ENCODE measurements at places on chromosomes 7 and 10.

DNA sequence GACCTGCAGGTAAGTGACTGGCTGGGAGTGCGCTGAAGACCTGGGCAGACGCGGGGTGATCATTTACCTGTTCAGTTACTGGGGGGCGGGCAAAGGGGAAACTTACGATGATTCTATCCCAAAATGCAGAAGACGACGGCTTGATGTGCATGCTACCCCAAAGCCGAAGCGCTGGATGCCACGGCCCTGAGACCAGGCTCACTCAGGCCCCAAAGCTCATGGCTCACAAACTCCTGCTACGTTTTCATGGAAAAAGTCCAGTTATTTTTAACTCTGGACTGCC is 200.6 kb downstream of the DIP2C start:
- DNase-seq, result no peak

DNA sequence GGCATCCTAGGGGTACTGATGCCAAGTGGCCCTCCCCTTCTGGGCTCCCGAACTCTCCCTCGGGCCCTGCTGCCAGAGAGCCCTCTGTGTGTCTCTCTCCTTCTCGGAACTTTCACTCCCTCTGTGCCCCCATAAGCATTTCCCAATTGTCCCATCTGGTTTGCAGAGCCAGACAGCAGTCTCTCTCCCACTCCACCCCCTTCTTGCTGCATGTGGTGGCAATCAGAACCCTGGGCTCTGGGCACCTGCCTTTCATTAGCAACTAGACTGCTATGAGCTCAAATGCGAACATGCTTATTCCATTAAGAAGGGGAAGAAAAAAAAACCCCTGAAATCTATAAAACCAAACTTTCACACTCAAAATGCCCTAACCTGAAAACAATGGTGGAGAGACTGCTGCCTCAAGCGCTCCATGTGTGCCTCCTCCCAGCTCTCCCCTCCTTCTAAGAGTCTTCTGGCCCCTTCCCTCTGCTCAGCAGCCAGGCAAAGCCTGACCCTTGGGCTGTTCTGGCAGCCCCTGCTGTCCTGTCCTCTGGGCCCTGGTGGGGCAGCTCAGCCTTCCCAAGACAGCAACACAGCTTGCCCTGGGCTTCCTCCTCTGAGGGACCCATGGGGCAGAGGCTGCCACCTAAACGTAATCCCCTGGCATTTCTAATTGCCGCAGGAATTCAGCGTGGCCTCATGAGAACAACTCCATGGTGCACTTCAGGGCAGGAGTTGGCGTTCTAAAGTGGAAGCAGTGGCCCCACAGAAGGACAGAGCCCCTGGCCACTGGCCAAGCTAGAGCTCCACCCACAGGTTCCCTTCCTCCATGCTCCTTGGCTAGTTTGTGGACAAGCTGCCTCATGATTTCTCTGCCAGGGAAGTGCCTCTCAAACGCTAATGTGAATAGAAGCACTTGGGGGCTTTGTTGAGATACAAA is 415.4 kb downstream of the PLXNA4 start:
- no peak for DNase-seq

DNA sequence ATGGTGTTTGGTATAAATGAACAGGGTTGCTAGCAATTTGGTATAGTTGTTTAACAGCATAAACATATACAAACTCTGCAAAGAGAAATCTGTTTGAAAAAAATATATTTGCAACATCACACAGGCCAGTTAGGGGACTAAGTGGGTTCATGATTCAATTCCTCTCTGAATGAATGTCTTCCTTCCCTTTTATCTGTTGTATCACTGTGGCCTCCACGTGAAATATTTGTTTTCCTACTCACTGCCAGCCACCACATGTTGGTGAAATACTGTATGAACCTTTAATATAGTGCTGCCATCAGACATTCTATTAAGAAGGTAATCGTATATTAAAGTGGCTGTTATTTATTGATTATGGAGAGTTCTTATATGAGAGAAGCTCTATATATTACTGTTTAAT is 157.0 kb downstream of the ARID5B start:
- peak; percentile 46 for DNase-seq

DNA sequence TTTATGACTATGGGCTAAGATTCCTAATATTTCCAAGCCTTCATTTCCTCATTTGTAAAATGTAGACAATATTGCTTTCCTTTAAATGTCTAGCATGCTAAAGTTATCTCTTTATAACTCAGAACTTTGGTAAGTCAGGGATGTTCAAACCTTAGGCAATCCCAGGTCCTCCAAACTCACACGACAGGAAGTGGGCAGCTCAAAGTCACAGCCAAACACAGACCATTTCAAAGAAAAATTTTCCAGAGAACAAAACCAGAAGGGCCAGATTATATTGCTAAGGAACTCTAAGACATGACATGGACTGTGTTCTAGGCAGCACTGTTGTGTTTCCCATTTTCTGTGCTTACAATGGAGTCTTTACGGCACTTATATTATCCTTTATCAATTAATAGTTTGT is 87.8 kb upstream of the DYNC1I1 start:
- no peak for DNase-seq

- DNase-seq, result peak; percentile 14
Measured at GRCh38 chr10:103915796-103916195, 2.2 kb downstream of the STN1 start.

GRCh38 chr10:115665549-115665948 is 572.4 kb downstream of the ATRNL1 start:
- no peak for DNase-seq

- DNase-seq, result no peak
Measured at GRCh38 chr10:15381420-15381819, 10.3 kb upstream of the FAM171A1 start.

DNA sequence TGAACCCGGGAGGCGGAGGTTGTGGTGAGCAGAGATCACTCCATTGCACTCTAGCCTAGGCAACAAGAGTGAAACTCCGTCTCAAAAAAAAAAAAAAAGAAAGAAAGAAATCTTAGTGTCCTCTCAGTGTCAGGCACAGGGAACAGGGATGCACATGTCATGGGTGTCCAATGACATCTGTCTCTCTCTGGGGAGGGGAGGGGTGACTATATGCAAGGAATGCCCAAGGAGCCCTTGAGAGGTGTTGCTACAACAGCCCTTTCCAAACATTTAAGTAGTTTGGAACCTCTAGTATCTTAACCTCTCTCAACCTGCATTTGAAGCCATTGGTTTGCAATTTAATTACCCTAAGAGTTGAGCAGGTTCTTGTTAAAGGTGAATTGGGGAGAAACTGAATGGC is 28.9 kb downstream of the PDLIM1 start:
- no peak for DNase-seq

- DNase-seq, result no peak
Measured at GRCh38 chr7:105745681-105746330, 130.6 kb downstream of the ATXN7L1 start.

GRCh38 chr10:44962870-44963738 is 3.5 kb downstream of the RASSF4 start:
- DNase-seq, result peak; percentile 54

- no peak for DNase-seq
Measured at GRCh38 chr10:106076496-106076895, 1088.0 kb downstream of the SORCS1 start.

DNA sequence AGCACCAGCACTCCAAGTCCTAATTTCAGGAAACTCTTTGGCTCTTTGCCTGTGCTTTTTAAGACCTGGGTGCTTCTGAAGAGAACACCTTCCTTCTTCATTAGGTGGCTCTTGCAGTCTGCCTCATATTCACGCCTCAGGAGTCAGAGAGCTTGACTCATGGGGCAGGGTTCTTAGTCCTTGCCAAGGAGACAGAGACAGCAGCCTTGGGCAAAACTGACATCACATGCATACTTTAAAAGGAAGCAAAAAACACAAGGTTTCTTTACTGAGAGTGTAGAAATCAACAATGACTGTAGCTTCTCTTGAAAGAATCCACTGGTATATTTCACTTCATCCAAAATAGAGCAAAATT is 780.6 kb downstream of the INHBA start:
- DNase-seq, result no peak

GRCh38 chr7:116592445-116592844 is 67.6 kb downstream of the CAV1 start:
- DNase-seq, result peak; percentile 44

GRCh38 chr7:34067005-34067778 is 161.9 kb downstream of the BMPER start:
- DNase-seq, result no peak

DNA sequence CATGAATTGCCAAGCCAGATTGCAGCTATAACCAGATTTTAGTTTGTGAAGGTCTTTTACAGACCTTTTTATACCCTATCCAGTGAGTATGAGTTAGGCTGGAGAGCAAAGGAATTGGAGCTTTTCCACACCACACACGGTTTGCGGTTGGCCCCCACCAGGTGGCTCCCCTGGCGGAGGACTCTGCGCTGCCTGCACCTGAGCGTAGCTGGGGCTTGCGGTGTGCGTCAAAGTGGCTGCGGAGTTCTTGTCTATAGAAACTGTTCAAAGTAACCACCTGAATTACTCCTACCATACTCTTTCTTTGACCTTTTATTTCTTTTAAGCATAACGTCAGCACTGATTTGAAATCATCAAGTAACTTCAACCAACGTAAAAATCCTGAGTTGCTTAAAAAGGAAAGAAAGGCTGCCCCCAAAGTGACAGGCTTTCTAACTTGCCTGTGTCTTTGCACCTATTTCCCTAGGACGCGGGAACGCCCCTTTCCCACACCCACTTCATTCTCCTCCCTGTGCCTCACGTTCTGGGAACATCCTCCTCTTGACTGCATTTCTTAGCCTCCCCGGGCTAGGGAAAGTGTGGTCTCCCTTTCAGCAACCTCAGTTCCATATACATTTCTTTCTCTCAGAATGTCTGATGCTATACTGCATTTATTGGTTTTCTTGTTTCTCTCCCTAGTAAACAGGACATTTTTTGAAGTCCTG is 47.6 kb upstream of the TMEM72 start:
- DNase-seq, result no peak

GRCh38 chr10:76248649-76249200 is 817.3 kb downstream of the LRMDA start:
- DNase-seq, result no peak

GRCh38 chr10:78109210-78109609 is 75.5 kb downstream of the RPS24 start:
- DNase-seq, result no peak

- DNase-seq, result peak; percentile 57
Measured at GRCh38 chr10:30502266-30503060, 68.5 kb downstream of the MAP3K8 start.

DNA sequence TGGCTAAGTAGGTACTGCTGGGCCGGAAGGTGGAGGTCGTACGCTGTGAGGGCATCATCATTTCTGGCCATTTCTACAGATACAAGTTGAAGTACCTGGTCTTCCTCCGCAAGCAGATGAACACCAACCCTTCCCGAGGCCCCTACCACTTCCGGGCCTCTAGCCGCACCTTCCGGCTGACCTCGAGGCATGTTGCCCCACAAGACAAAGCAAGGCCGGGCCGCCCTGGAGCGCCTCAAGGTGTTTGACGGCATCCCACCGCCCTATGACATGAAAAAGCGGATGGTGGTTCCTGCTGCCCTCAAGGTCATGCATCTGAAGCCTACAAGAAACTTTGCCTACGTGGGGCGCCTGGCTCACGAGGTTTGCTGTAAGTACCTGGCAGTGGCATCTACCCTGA is 56.8 kb downstream of the ATXN7L1 start:
- no peak for DNase-seq

GRCh38 chr7:152862856-152863255 is 103.3 kb downstream of the ACTR3B start:
- no peak for DNase-seq

GRCh38 chr10:103713676-103714075 is 141.7 kb downstream of the SH3PXD2A start:
- DNase-seq, result no peak

DNA sequence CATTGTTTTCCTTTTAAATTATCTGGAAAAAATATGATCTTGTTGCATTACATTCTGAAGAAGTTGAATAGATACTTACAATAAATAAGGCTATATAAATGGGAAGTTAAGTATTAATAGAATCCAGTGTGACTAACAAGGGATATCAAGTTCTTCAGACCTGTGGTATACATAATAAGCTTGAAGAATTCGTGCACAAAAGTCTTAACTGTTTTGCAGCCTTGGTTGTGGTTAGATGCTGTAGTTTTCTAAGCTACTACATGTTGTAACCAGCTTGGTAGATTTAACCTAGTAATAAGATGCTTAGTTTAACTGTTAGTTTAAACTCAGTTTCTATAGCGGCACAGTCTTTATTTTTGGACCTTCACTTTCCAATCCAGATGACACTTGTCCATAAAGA is 106.2 kb upstream of the GLCCI1 start:
- no peak for DNase-seq

GRCh38 chr10:14770927-14771326 is 3.8 kb downstream of the FAM107B start:
- DNase-seq, result no peak

- no peak for DNase-seq
Measured at GRCh38 chr7:68537774-68538071, 1060.6 kb upstream of the AUTS2 start.

DNA sequence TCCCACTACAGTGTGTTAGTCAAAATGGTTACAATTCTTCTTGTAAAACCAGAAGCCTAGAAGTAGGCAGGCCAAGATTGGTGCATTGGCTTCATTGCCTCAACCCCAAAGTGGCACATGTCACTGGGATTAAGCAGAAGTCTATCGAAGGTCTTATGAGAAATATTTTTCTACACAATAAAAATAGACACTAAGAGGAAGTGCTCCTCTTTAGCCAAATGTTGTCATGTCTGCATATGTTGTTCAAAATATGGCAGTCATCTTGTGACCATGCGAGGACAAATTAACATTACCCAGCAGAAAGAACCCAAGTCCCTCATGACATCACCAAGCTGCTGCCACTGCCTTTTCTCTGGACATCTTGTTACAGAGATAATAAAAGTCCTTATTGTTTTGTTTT is 6.3 kb upstream of the NSMCE4A start:
- peak; percentile 48 for DNase-seq

DNA sequence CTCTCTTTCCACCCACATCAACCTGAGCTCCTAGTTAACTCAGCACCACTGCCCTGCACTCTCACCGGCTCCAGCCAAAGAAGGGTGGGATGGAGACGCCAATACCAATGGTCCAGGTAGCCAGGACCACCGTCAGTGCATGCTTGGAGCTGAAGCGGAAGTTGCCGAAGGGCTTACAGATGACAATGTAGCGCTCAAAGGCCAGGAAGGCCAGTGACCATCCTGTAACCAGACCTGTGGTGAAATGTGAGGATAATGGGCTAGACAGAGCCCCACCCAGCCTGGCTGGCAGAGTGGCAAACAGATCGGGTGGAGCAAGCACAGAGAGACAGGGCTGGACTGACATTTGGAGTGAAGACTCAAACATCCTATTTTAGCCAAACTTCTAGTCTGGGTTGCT is 673 bp downstream of the OPN1SW start:
- DNase-seq, result no peak

DNA sequence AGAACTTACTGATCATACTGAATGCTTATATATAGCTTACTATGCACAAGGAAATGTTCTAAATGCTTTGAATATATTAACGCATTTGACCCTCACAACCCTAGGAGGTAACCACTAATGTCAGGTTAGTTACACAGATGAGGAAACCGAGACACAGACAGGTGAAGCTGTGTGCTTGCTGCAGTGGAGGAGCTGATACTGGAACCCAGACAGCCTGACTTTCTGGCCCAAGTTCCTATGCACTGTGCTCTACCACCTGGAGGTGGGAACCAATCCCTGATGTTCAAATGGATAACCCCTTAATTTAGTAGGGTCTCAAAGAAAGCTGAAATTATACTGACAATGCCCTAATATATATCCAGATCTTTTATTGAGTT is 119.6 kb downstream of the SORBS1 start:
- DNase-seq, result no peak

- DNase-seq, result no peak
Measured at GRCh38 chr7:92035576-92035975, 94.9 kb downstream of the AKAP9 start.

All from inflammatory macrophage treated with lipopolysaccharide for 4 hours (primary cell).